EL (cell line): ENCODE measurements at places on chromosomes 1 and 21.
A peak's percentile ranks its signal among the peaks of the same experiment; 100 is the strongest.

DNA sequence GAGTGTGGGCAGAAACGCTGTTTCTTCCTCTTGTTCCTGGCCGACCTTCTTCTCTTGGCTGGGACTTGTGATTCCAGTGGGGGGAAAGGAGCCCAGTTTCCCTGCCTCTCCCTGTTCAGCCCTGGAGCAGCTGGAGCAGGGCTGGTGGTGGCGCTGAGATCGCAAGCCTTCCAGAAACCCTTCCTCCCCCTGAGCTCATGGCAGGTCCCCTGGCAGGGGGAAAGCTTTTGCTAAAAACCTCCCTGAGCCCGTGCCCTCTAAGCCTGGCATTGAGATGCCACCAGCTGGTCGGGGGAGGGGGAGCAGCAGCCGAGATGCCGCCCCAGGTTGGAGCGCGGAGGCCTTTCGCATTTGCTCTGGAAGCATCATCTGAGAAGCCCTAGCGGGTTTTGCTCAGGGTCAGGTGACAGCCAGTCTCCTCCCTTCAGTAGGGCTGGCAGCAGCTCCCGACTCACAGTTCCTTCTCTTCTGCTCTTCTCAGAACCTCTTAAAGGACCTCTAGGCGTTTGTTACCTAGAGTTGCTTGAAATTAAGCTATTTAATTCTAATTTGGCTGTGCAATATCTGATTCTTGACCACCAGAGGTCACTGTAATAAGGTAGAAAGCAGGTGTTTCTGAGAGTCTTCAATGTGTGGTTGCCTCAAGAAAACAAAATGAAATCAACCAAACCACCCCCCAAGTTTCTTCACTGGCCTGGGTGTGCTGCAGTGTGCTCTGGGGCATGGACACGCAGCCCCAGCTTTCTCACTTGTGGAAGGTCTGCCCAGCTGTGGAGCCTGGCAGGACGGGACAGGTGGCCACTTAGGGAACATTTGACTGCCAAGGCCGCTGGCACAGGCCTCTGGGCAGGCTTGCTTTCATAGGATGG lies 257.3 kb downstream of the CAMTA1 start:
- DNase-seq = peak; percentile 32

GRCh38 chr21:42317341-42317741 lies 2.1 kb upstream of the TFF3 start:
- no peak for DNase-seq

- peak; percentile 8 for DNase-seq
Measured at GRCh38 chr1:112636597-112637253, 17.1 kb downstream of the CAPZA1 start.

DNA sequence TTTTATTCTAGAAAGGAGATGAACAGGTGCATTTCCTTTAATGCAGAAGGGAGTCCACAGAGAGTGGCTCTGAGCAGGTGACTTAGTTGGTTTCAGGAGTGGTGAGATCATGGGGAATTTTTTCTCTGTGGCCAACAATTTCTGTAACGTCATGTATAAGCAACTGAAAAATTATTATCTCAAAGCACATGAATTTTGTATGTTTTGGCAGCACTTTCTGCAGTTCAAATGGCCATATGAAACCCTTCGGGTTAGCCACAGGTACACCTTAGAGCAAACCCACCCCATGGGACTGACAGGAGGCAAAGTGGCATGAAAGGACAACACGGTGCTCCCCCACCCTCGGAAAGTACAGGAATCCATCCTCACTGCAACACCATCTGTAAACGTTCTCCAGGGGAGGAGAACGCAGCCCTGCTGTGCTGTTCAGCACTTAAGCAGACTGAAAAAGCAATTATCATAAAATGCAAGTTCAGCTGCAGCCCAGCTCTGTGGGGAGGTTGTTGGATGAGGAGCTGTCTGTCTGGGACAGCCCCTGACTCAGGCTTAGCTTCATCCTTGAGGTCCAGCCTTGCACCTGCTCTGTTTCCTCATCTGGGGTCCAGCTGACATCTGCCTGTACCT lies 55.8 kb upstream of the CLDN14 start:
- DNase-seq = no peak

DNA sequence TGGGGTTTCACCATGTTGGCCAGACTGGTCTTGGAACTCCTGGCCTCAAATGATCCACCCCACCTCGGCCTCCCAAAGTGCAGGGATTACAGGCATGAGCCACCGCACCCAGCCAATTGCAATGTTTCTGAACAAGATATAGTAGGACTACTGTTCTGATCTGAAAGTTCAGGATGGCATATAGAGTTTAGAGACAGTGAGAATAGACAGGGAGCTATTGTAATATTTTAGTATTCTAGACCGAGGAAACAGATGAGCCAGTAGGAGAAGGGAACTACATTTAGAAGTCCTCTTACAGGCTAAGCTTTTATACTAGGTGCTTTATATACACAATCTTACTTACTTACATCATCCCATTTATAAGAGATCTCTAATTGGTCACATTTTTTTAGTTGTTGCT lies 33.1 kb downstream of the SOAT1 start:
- DNase-seq = no peak

DNA sequence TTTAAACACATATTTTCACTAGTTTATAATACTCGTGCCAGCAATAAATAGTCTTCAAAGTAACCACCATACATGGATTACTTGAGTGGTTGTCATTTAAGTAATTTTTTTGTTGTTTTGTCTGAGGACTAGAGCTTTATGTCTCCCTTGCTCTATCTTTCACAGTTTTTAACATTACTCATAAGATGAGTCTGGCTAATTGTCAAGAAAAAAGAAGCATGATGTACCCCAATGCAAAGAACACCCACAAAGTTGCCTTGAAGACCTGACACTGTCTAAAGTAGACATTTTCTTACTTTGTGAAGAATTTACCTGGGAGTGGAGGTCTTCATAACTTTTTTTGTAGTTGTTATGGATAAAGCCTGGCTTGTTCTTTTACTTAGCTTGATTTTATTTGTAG lies 210.4 kb upstream of the BRINP3 start:
- no peak for DNase-seq

DNA sequence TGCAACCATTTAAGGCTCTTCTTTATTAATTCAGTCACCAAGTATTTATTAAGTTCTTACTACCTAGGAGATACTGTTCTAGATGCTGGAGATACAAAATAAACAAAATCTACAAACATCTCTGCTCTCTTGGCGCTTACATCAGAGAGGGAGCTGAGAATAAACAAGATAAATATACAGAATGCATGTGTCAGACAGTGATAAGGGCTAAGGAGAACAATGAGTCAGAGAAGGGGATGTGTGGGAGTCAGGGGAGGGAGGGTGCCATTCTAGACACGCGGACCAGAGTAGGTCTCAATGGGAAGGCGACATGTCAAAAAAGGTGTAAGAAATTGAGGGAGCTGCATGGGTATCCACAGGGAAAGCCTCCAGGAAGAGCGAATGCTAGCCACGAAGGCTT lies 393.2 kb downstream of the RWDD3 start:
- no peak for DNase-seq

GRCh38 chr1:72066431-72066830 lies 215.9 kb downstream of the NEGR1 start:
- DNase-seq = no peak

DNA sequence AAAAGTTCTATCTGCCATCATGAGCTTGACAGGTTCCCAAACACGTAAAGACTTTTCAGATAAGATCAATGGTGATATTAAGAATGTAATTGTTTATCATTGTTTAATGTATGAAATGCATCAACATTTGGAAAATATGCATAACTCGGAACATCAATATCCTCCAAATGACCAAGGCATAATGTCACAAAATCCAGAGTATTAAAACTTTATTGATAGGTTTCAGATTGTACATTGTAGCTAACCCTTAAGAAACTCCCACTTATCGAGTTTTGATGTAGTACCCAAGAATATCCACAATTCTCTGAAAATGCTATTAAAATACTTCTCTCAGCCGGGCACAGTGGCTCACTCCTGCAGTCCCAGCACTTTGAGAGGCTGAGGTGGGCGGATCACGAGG lies 12.1 kb upstream of the TNNI1 start:
- no peak for DNase-seq

DNA sequence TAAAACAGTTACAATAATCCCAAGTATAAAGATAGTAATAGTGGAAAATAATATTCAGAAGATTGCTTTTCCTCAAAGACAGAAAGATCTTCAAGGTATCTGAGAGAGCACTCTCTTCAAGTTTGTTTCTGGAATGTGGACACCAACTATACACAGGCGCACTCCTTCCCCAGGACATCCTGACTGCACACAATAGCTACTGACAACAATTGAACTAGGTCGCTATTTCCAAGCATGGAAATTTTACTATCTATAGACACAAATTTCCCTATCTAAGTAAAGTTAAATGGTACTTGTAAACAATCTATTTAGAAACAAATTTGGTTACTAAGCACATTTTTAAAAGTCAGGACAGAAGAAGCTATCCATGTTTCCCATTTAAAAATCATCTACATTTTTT lies 19.1 kb downstream of the ARHGAP29 start:
- no peak for DNase-seq

GRCh38 chr1:39573736-39574624 lies 2.6 kb downstream of the PABPC4 start:
- DNase-seq = peak; percentile 41

DNA sequence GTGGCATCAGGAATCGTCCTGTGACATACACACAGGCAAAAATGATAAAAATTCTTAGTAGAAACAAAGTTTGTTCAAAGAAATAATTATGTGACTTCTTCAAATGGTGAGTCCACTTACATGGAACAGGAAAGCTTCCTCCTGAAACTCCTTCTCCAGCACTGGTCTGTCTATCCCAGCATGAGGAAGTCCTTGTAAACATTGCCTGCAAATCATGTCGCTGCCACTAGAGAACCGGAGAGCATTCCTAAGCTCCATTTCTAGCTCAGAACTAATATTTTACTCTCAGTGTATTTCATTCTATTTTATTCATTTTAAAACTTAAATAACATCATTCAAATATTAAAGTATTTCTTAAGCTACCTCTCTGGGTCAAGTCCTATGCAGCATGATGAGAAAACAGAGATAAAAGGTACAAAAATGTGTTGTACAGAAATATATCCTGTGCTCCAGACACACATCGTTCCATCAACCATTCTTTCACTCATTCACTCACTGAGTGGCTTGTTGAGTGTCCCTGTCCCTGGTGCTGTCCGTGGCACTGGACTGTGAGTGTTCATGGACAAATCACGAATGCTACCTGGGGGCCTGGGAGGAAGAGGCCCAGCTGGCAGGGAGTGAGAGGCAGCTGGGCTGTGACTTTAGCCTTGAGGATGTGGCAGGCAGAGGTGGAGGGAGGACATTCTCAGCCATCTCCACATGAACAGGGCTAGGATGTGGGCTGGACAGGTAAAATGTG lies 10.0 kb downstream of the CYP4A22 start:
- no peak for DNase-seq

- no peak for DNase-seq
Measured at GRCh38 chr1:228833911-228834688, 98.8 kb downstream of the RHOU start.

- no peak for DNase-seq
Measured at GRCh38 chr21:44720170-44720569, 8.8 kb upstream of the TSPEAR start.

GRCh38 chr1:232630047-232630893 lies at the start of gene SIPA1L2:
Gene SIPA1L2 (minus strand): TSS chr1:232630133. CDS start chr1:232515339, 114,794 bp downstream.
- DNase-seq = peak; percentile 89

GRCh38 chr1:20793236-20793635 lies 6.1 kb upstream of the HP1BP3 start:
- DNase-seq = no peak

GRCh38 chr21:44304877-44305293 lies 5.0 kb downstream of the PFKL start:
- peak; percentile 34 for DNase-seq

GRCh38 chr1:20589331-20590278 lies 708 bp downstream of the CDA start:
- DNase-seq = peak; percentile 47

- DNase-seq = peak; percentile 70
Measured at GRCh38 chr1:180157108-180157507, 2.4 kb downstream of the QSOX1 start.

- no peak for DNase-seq
Measured at GRCh38 chr1:218613105-218613504, 268.0 kb downstream of the TGFB2 start.

DNA sequence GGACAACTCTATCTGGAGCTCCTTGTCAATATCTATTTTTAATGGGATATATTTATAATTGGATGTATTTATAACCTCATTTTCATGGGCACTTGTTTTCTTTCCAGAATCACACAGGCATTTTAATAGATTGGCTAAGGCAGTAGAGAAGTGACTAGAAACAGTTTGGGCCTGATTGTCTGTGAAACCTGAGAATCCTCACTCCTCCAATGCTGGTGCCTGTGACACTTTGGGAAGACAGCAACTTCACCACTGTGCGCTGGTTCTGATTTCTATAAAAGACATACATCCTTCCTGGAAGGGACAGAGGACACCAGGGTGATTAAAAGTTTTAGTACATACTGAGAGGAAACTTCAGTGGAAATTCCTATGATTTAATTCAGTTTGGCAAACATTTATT lies 39.6 kb upstream of the RXRG start:
- no peak for DNase-seq

DNA sequence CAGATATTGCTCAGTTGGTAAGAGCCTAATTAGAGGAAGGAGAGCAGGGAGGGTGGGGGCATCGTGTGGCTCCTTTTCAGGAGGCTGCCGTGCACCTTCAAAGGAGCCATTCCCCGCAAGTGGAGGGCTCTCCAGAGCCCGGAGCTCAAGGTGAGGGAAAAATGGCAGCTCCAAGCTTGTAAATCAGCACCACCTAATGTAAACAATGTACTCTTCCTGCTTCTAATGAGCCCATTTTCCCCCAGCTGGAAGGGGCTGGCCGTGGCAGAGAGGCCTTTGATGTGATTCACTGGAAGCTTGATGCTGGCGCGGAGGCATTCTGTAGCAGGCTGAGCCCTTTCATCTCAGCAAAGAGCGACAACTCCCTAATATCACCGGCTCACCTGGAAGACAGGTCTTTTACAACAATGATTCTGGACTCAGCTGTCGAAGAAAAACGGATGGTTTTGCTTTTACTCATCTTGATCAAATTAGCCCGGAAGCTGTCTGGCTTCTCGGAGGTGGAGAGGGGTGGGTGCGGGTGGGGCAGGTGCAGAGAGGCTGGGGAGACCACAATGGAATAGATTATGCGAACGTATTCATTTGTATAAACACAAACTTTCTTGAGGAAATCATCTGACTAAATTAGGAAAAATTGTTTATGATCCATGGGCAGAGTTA lies 112.5 kb downstream of the RRAGC start:
- DNase-seq = no peak

DNA sequence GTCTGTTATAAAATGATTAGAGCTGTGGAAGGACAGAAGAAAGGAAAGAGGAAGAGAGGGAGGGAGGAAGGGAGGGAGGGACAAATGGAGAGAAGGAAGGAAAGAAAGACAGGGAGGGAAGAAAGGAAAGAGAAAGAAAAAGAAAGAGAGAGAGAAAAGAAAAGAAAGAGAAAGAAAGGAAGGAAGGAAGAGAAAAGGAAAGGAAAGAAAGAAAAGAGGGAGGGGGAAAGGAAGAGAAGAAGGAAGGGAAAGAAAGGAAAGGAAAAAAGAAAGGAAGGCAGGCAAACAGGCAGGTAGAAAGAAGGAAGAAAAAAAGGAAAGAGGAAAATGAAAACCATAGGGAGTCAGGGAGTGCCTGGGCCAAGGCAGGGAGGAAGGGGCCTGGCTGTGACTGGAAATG lies 14.5 kb upstream of the BACE2 start:
- DNase-seq = no peak
